Stimulated activated CD4-positive, alpha-beta T cell treated with anti-CD3 and anti-CD28 coated beads, TNF-alpha, amount 100 ng/mL, for 48 hours (primary cell): ENCODE measurements at places on chromosomes 4 and X.

DNA sequence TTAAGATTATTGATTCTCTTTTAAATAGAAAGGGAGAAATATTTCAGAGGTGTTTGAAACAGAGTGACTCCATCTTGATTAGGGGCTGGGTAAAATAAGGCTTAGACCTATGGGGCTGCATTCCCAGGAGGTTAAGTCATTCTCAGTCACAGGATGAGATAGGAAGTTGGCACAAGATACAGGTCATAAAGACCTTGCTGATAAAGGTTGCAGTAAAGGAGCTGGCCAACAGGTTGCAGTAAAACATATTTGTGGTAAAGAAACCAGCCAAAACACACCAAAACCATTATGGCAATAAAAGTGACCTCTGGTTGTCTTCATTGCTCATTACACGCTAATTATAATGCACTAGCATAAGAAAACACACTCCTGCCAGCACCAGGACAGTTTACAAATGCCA, 165.0 kb downstream of the SPIN4 start:
- DNase-seq: no peak

DNA sequence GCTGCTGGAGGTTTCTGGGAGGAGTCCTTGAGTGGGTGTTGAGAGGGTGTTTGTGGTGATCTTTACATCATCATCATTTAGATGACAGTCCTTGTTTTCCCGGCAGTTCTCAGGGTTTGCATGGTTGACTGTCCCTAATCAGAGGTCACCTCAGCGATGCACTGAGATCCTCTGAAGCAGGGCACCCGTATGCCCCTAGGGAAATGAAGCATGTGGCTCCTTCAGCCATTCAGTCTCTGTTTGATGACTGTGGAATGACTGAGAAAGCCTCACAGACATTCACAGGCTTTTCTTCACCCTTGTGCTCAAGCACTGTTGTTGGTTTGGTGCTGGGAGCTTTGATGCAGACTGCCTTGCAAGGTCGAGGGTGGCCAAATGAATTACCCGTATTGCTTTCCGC, 474.7 kb downstream of the SPRY1 start:
- DNase-seq: no peak

GRCh38 chr4:123301923-123302322, 94.7 kb upstream of the SPRY1 start:
- no peak for DNase-seq

- DNase-seq: no peak
Measured at GRCh38 chr4:7650606-7651385, 216.1 kb upstream of the PSAPL1 start.

DNA sequence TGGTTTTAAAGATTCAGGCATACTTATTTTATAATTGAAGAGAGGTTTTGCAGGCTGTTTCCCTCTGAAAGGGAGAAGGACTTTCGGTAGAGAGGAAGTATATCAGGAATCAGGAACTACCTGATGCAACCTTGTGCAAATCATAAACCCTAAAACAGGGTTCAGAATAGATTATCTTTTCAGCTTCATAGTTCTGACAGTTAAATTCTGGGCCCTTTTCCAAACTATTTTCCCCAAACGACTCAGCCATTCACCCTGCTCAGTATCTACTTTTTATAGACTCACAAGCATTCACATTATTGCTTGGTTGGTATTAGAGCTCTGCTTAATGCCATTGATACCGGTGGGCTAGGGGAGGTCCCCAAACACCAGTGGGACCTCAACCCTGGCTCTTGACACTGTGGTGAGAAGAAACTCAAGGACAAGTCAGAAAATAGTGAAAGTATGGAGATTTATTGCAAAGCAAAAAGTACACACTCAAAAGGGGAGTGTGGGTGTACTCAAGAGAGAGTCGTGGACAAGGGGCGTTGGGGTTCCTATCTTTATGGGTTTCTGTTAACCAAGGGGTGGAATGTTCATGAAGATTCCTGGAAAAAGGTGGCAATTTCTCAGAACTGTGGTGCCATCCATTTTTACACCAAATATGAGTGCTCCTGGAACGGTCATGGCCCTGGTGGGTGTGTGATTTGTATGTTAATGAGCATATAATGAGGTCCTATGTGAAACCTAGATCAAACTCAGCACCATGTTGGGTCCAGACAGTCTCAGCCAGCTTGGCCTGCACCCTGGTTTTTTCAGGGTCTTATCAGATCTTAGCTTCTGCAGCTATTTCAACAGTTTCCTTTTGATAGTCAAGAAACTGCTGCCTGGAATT, 238.3 kb downstream of the DCLK2 start:
- no peak for DNase-seq
